Pancreas (tissue), 10 donors: ENCODE measurements at places on chromosomes 2 and 18. TPM values are rescaled to one million over a fixed set of nuclear protein-coding genes. Genes with fewer than 3 reads are reported as not detected.

The UGT1A5 gene
- total RNA-seq: not detected

The DUSP11 gene
- total RNA-seq: 12.1 TPM

DNA sequence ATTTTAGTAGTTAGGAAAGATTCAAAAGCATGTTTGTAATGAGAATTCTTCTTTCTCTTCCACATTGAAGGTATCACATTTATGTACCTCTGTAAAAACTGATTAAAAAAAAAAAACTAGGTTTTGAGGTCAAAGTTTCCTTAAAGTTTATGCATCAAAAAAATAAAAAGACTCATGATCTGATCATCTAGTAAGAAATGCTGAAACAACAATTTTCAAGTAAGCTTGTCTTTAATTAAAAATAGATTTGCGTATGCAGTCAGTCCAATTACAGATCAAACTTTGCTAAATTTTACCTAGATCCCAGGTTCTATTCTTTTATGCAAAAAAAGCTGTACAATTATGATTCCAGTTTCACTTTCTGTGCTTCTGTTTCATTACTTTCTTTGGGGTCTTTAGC lies 409.0 kb downstream of the XIRP2 start:
- no peaks in the 10 kb centered on the region for H3K36me3 ChIP-seq
- no peak overlapping the region for H3K4me3 ChIP-seq
- no peak for DNase-seq
- no peaks in the 10 kb centered on the region for H3K4me1 ChIP-seq
- no peak overlapping the region for H3K27ac ChIP-seq
- no peaks in the 10 kb centered on the region for H3K27me3 ChIP-seq

The PLGLB2 gene
- not detected for total RNA-seq

GRCh38 chr18:71131918-71132317 lies 843.1 kb downstream of the SOCS6 start:
- no peak overlapping the region for H3K27ac ChIP-seq
- no peak overlapping the region for H3K4me3 ChIP-seq
- H3K4me1 ChIP-seq: no peaks in the 10 kb centered on the region
- DNase-seq: no peak

DNA sequence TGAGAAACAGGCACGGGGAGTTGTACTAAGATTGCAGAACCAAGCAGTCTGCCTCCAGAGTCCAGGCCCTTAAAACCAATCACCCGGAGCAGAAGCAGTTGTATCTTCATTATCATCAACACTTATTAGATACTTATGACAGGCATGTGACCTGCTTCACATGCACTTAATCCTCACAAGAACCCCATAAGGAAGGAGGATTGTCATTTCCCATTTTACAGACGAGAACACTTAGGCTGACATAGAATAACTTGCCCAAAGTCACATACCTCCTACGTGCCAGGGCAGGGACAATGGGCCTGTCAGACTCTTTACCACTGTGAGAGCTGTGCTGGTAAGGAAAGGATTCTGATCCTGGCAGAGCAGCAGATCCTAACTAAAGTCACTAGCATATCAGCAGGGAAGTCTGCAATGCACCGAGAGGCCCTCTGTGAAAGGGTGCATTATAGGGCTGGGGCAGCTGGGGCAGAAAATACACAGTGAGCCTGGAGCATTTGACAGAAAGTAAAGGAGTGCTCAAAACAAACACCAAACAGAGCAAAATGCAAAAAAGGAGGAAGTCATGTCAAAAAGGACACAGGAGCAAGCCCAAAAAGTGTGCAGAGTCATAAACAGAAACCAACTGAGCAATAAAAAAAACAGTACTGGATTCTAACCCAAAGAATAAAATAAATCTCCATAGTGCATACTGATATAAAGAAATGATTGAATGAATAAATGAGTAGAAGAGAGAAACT lies 55.9 kb upstream of the SP3 start:
- no peak overlapping the region for H3K4me3 ChIP-seq
- no peak overlapping the region for H3K27ac ChIP-seq
- H3K36me3 ChIP-seq: no peaks in the 10 kb centered on the region

GRCh38 chr18:59002974-59003594 lies 136.6 kb upstream of the SEC11C start:
- DNase-seq: no peak
- H3K36me3 ChIP-seq: no peaks in the 10 kb centered on the region
- H3K27ac ChIP-seq: no peak overlapping the region
- H3K4me1 ChIP-seq: no peaks in the 10 kb centered on the region
- H3K27me3 ChIP-seq: no peaks in the 10 kb centered on the region

DNA sequence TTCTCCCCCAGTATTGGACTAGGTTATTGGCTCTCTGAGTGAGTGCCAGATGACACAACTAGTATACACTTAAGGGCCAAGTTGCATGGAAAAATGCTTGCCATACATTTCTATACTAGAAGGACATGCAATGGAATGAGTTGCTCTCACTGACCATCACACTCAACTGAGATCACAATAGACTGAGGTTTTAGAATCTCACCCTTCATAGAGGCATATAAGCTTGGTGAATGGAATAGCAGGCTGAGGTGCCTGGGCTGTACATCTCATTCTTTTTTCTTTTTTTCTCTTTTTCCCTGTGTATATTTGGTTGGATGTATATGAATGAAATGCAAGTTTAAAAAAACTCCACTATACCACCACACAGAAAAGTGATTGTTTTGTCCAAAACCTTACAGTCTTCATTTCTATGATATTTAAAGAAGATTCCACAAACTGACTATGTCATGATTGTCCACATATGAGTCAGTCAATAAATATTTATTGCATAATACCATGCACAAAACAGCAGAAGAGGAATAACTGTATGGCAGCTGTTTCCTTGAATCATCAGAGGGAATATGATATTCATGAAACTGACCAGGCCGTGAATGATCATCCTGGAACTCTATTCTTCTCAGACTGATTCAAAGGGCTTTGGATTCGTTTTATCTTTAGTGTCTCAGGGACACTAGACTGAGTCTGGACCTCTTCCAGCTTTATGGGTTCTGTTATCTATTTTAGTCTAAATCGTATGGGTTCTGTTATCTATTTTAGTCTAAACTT lies 122.6 kb upstream of the STK17B start:
- no peak for DNase-seq
- no peak overlapping the region for H3K27ac ChIP-seq
- H3K36me3 ChIP-seq: no peaks in the 10 kb centered on the region
- no peaks in the 10 kb centered on the region for H3K27me3 ChIP-seq

- H3K27ac ChIP-seq: no peak overlapping the region
- no peak for DNase-seq
- H3K36me3 ChIP-seq: no peaks in the 10 kb centered on the region
- H3K4me1 ChIP-seq: peaks cover 29% of the 10 kb centered on the region
- H3K4me3 ChIP-seq: no peak overlapping the region
- no peaks in the 10 kb centered on the region for H3K27me3 ChIP-seq
These were observed 2.6 kb downstream of the AFG3L2 start for GRCh38 chr18:12374401-12374800.

The ASB18 gene
- total RNA-seq: not detected

The DIPK1C gene
- total RNA-seq: 0.16 TPM

The RAB6C gene
- 0.09 TPM for total RNA-seq

The NEU4 gene
- not detected for total RNA-seq

DNA sequence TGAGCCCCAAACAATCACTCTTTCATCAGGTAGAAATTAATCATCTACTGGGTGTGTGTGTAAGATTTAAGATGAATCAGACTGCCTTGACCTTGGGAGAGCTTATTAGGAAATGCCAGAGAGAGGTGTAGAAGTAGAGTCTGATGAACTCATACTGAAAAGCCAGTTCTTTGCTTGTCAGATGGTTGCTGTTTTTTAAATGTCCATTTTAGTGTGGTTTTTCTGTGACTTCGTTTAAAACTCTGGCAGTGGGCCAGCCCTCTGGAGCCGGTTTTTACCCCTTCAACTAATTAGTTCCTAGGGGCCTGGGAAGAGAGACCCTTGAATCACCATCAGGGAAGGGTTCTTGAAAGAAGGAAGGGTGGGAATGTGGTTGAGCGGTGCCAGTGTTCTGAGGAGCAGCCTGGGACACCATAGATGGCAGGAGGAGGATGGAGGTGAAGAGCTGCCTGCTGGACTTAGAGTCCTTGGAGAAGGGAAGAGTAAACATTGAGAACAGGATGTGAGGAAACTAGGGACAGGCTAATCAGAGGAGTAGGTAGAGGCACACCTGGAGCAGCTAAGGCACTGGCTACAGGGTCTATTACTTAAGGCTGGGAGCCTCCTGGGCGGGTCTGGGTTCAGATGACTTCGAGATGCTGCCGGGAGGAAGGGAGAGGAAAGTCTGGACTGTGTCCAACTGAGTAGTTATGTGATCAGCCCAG lies 66.1 kb downstream of the LRRFIP1 start:
- DNase-seq: peak; percentile 48
- H3K27ac ChIP-seq: peak overlapping the region; percentile 88
- H3K27me3 ChIP-seq: no peaks in the 10 kb centered on the region
- peak overlapping the region; percentile 53 for H3K4me3 ChIP-seq

The LOXHD1 gene
- not detected for total RNA-seq

- H3K4me3 ChIP-seq: no peak overlapping the region
- no peak for DNase-seq
- H3K4me1 ChIP-seq: no peaks in the 10 kb centered on the region
- H3K27me3 ChIP-seq: no peaks in the 10 kb centered on the region
- H3K36me3 ChIP-seq: no peaks in the 10 kb centered on the region
These were observed 10.8 kb upstream of the SMAD7 start for GRCh38 chr18:48961547-48961946.

GRCh38 chr2:71235930-71236587 lies 9.2 kb upstream of the PAIP2B start:
- no peaks in the 10 kb centered on the region for H3K4me1 ChIP-seq
- H3K27ac ChIP-seq: no peak overlapping the region
- H3K36me3 ChIP-seq: no peaks in the 10 kb centered on the region
- DNase-seq: no peak
- no peaks in the 10 kb centered on the region for H3K27me3 ChIP-seq
- H3K4me3 ChIP-seq: no peak overlapping the region

DNA sequence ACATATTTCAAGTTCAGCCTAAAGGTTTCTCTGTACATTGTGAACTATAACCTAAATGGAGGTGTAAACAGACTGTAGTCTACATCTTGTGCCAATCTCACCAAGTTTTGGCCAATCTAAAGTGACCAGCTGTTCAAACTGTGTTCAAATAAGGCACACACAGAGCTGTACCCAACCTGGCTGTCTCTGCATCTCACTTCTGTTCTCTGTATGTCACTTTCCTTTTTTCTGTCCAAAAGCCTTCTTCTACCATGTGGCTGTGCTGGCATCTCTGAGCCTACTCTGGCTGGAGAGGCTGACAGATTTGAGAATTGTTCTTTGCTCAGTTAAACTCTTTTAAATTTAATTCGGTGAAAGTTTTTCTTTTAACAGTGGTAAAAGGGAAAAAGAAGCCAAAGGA lies 817.9 kb downstream of the SOCS6 start:
- H3K36me3 ChIP-seq: no peaks in the 10 kb centered on the region
- no peak for DNase-seq
- peaks cover 4% of the 10 kb centered on the region for H3K27me3 ChIP-seq

The HOXD1 gene
- total RNA-seq: 0.09 TPM

GRCh38 chr2:1492711-1493430 lies 79.6 kb downstream of the TPO start:
- H3K4me1 ChIP-seq: no peaks in the 10 kb centered on the region
- no peaks in the 10 kb centered on the region for H3K36me3 ChIP-seq
- no peak overlapping the region for H3K27ac ChIP-seq
- peak; percentile 35 for DNase-seq
- H3K4me3 ChIP-seq: no peak overlapping the region
- H3K27me3 ChIP-seq: no peaks in the 10 kb centered on the region

- H3K4me1 ChIP-seq: peaks cover 16% of the 10 kb centered on the region
- no peak overlapping the region for H3K4me3 ChIP-seq
- H3K27ac ChIP-seq: peak overlapping the region; percentile 50
- no peaks in the 10 kb centered on the region for H3K27me3 ChIP-seq
- peaks cover 26% of the 10 kb centered on the region for H3K36me3 ChIP-seq
- DNase-seq: peak; percentile 85
These were observed 56.2 kb downstream of the ITSN2 start for GRCh38 chr2:24304098-24304497.

The CTNNA2 gene
- total RNA-seq: 0.79 TPM

GRCh38 chr2:147862859-147863516 lies 18.2 kb downstream of the ACVR2A start:
- no peaks in the 10 kb centered on the region for H3K27me3 ChIP-seq
- DNase-seq: no peak
- no peak overlapping the region for H3K4me3 ChIP-seq
- H3K4me1 ChIP-seq: peaks cover 4% of the 10 kb centered on the region

DNA sequence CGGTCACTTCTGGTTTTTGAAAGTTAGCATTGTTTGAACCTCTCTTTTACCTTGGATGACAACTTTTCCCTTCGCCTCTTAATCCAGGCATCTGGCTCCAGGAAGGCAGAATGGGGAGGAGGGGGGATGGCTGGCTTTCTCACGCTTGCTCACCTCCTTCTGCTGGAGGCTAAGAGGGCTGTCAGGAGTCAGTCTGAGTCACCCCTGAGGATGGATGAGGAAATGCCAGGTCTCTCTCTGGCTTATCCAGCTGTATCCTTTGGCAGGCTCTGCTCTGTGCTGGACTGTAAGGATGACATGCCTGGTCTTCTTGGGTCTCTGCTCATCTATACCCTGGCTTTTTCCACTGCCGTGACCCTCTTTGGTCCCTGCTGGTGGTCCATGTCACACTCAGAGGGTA lies 142.9 kb upstream of the GYPC start:
- H3K4me3 ChIP-seq: no peak overlapping the region
- H3K27ac ChIP-seq: no peak overlapping the region
- H3K4me1 ChIP-seq: no peaks in the 10 kb centered on the region
- no peaks in the 10 kb centered on the region for H3K27me3 ChIP-seq

GRCh38 chr2:119715409-119716283 lies 36.6 kb downstream of the TMEM177 start:
- no peaks in the 10 kb centered on the region for H3K36me3 ChIP-seq
- no peaks in the 10 kb centered on the region for H3K4me1 ChIP-seq
- no peak overlapping the region for H3K27ac ChIP-seq

The CPLX4 gene
- not detected for total RNA-seq

DNA sequence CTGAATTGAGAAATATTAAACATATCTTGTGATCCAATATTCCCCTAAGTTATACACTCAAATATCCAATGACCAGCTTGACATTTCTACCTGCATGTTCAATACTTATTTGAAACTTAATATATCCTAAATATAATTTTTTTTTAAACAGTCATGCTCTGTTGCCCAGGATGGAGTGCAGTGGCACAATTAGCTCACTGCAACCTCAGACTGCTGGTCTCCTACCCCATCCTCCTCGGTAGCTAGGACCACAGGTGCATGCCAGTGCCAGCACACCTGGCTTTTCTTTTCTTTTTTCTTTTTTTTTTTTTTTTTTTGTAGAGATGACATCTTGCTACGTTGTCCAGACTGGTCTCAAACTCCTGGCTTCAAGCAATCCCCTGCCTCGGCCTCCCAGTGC lies 4.2 kb downstream of the KYNU start:
- DNase-seq: no peak
- no peaks in the 10 kb centered on the region for H3K4me1 ChIP-seq
- no peak overlapping the region for H3K4me3 ChIP-seq
- no peak overlapping the region for H3K27ac ChIP-seq
- H3K36me3 ChIP-seq: no peaks in the 10 kb centered on the region
- no peaks in the 10 kb centered on the region for H3K27me3 ChIP-seq

- H3K4me3 ChIP-seq: no peak overlapping the region
- peaks cover 13% of the 10 kb centered on the region for H3K4me1 ChIP-seq
- H3K27ac ChIP-seq: no peak overlapping the region
- peak; percentile 40 for DNase-seq
- H3K36me3 ChIP-seq: no peaks in the 10 kb centered on the region
These were observed 56.1 kb upstream of the GATA6 start for GRCh38 chr18:22113144-22113844.

- no peak for DNase-seq
- no peaks in the 10 kb centered on the region for H3K36me3 ChIP-seq
These were observed 24.5 kb downstream of the DARS1 start for GRCh38 chr2:135960656-135961551.
